ENCODE measurements at places on chromosomes 5 and 9.

DNA sequence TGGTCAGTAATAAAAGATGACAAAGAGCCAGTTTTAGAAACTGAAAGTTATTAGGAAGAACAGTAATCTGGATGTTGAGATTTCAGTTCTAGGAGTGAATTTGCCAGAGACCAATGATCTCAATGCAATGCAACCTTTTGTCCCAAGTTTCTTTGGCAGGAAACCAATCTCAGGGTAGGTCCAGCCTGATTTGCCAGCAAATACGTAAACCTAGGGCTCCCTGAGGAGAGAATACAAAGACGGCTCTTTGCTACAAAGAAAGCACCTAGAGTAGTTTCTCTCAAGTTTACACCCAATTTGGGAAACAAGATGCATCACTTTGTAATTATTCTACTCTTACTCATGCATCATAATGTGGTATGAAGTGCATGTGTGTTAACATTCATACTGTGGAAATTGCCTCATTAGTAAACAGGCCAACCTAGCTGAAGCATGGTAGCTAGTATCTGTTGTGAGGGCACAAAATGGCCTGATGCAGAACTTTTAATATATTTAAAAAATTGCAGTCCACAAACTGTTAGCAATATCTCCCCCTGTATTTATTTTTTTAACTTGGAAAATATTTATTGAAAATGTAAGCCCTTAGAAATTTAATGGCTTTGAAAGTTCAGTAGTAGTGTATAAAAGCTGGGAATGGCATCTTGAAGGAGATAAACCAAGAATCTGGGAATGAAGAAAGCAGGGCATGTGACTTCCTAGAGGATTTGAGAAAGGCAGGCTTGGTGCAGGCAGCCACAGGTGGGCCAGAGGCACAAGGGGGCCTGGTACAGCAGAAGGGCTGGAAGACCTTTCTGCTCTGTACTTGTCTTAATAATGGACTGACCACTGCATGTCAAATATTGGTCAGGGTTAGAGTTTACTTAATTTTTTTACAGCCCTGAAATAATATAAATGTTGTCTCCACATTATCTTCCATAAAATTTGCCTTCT, 59.5 kb downstream of the MAST4 start:
- no peak for DNase-seq

DNA sequence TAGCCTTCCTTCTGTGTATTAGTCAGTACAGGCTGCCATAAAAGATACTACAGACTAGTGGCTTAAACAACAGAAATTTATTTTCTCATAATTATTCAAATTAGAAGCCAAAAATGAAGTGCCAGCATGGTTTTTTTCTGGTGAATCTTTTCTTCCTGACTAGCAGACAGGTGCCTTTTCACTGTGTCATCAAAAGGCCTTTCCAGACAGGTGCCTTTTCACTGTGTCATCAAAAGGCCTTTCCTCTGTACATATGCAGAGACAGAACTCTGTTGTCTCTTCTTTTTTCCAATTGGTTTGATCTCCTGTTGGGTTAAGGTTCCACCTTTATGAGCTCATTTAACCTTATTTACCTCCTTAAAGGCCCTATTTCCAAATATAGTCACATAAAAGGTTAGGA, 599.9 kb downstream of the ISL1 start:
- no peak for DNase-seq

GRCh38 chr5:159133041-159133741, 33.5 kb upstream of the EBF1 start:
- no peak for DNase-seq

DNA sequence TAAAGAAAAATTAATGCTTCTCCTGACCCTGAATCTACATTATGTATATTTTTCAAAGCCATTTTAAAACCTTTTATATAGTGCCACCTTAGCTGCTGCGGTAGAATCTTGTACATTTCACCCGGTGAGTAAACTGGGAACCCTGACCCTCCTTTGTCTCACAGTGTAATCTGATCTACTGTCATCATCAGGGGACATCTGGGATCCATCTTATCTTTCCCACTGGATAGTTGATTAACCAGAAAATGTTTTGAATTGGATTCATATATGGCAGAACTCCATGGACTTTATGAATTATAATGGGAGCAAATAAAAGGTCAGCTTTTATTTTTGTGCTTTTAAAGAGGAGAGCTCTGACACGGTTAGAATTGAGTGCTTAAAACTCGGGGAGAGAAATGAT, 95.0 kb downstream of the ADAMTSL1 start:
- no peak for DNase-seq

GRCh38 chr9:134707031-134707680, 65.6 kb downstream of the COL5A1 start:
- DNase-seq, result no peak

DNA sequence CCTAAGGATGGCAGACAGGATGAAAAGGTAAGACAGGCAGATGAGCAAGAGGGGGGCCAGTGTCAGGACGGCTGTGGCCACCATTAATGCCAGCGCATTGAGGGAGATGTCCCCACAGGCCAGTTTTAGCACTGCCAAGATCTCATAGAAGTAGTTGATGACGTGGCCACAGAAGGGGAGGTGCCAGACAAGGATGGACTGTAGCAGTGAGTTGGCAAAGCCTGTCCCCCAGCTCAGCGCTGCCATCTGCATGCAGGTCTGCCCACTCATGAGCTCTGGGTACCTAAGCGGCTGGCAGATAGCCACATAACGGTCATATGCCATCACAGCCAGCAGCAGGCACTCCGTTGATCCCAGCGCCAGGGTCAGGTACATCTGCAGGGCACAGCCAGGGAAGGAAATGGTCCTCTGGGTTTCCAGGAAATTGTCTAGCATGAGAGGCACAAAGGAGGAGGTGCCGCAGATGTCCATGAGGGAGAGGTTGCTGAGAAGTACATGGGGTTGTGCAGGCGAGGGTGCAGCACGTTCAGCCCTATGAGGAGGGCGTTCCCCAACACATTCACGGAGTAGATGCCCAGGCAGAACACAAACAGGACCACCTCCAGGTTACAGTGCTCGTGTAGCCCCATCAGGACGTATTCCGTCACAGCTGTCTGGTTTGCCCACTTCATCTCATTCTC, 10.8 kb downstream of the OR13J1 start:
- no peak for DNase-seq

GRCh38 chr9:89225991-89226471, 47.4 kb upstream of the SHC3 start:
- no peak for DNase-seq

- DNase-seq, result no peak
These were observed 391.3 kb downstream of the GADD45G start for GRCh38 chr9:89996116-89996515.

GRCh38 chr9:38707885-38708637, 11.9 kb downstream of the FAM240B start:
- DNase-seq, result no peak

- DNase-seq, result no peak
These were observed 1.3 kb downstream of the PRDM12 start for GRCh38 chr9:130665431-130666392.

DNA sequence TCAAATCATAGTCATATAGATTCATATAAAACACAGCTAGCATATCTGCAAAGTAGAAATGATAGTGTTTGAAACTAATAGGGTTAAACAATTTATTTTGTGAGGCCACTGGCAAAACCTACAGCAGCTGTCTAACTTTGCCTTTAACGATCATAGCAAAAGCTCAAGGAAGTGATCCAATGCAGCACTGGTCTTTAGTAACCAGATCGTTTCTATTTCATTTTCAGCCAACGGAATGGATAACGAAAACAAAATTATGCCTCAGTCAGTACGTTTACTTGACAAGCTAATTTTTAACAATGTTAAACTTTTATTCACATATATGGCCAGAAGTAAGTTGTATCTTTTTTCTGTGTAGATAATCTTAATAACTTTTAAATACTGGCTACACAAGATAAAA, 17.7 kb downstream of the MLLT3 start:
- DNase-seq, result no peak

DNA sequence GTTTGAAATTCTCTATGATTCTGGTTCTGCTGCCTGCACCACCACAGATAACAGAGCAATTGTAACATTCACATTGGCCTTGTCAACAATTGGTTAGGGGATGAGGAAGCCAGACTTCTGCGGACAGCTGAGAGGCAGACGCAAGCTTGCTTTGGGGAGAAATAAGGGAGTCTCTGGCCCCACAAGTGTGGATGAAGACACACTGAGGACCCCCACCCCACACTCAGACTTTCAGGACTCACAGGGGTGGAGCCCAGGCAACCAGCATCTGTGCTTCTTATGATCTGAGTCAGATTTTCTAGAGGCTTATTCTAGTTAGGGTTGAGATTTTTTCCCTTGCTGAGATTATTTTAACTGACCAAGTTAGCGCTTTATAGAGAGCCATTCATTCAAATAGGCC, 140.3 kb upstream of the IRX2 start:
- DNase-seq, result no peak

- no peak for DNase-seq
These were observed 1.9 kb upstream of the LRRC70 start for GRCh38 chr5:62576570-62577170.

- DNase-seq, result no peak
These were observed 448.2 kb downstream of the GADD45G start for GRCh38 chr9:90053027-90053426.

GRCh38 chr5:56359809-56360685, 126.9 kb upstream of the ANKRD55 start:
- no peak for DNase-seq

DNA sequence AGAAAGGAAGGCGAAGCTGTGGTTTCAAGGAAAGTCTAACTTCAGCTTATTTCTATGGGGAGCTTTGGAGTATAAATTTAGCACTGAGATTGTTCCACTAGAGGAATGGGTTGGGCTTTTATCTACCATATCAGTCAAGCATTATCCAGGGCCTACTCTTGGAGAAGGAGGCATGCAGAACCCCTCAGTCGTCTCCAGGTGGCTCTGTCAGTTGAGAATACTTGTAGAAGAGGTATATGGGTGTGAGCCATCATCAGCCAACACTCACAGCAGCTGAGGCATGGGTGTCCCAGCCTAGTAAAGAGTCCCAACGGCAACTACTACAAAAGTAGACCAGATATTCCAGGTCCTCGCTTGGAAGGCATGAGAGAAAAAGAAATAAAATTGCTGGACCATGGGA, 548.5 kb upstream of the GRAMD2B start:
- no peak for DNase-seq

- DNase-seq, result no peak
These were observed 5.4 kb downstream of the HSPA9 start for GRCh38 chr5:138569782-138570181.

- DNase-seq, result no peak
These were observed 30.9 kb upstream of the SLC9A3 start for GRCh38 chr5:555058-555623.

- no peak for DNase-seq
These were observed 209.4 kb downstream of the DTWD2 start for GRCh38 chr5:118778941-118779340.

- peak; percentile 17 for DNase-seq
These were observed 50.1 kb upstream of the TTC39B start for GRCh38 chr9:15357050-15357653.
